ENCODE measurements at places on chromosomes 13 and 19.

DNA sequence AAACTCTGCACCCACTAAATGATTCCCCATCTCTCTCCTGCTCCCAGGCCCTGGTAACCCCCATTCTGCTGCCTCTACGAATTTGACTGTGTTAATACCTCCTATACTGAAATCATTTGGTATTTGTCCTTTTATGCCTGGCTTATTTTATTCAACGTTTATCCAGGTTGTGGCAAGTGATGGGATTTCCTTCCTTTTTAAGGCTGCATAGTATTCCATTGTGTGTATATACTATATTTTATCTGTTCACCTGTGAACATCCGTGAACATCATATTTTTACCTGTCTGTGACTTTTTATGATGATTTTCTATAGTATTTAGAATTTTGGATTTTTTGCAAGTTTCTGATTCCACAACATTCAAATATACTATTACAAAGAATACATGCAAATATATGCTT is 13.9 kb upstream of the CEBPG start:
- no peak for DNase-seq

DNA sequence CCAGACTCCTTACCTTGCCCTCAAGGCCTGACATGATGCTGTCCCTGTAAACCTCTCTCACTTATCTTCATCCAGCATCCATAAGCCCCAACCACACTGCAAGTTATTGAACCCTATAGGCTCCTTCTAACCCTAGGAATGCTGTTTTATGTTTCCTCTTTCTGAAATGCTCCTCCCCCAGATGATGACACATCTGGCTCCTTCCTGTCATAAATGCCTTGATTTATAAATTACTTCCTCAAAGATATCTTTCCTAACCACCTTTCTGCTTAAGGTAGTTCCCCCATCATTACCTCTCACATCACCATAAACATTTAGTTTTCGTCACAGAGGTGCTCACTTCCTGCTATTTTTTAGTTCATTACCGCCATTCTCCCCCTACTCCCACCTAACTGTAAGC is 12.3 kb downstream of the RUBCNL start:
- no peak for DNase-seq

DNA sequence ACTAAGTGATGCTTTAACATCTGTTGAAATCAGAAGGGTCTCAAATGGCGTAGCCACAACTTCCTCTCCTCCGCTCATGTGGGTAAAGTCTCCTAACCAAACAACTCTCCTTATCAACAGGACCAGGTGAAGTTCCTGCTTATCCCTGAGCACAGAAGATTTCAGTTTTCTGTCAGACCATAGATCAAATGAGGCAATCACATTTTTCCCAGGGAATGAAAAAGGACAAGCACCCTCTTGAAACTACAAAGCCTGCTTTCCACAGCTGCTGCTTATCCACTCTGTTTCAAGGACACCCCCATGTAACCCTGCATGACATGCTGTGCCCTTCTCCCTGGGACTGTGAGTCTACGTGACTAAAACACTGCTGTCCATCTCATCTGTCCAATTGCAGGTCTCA is 788.3 kb upstream of the SLITRK5 start:
- no peak for DNase-seq

GRCh38 chr13:109454167-109454917 is 332.0 kb downstream of the IRS2 start:
- no peak for DNase-seq

GRCh38 chr19:5395556-5395955 is 54.9 kb upstream of the PTPRS start:
- DNase-seq, result no peak
